Stromal cell of bone marrow (primary cell): ENCODE measurements at places on chromosomes 13 and 19.

- DNase-seq: peak; percentile 52
Measured at GRCh38 chr19:15107061-15108010, at the start of gene SYDE1. SYDE1 (plus strand) TSS chr19:15107401; CDS start chr19:15107434, 33 bp downstream.

DNA sequence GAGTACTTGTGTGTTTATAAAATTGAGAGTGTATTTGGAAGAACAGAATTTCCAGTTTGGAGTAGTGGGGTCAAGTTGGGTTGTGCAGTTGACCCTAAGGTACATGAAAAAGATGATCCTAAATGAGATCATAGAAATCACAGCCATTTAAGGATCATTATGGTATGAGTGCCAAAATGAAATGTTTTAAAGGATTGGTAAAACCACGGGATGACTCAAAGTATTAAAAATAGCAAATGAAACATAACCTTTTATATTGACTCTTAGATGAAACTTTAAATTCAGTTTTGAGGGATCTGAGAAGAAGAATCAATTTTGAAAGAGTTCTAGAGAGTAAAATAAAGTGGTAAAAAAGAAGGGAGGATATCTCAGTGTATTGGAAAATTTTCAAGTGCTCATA lies 773.8 kb downstream of the GPC5 start:
- no peak for DNase-seq

- peak; percentile 99 for DNase-seq
Measured at GRCh38 chr19:2900296-2901252, at the start of gene ZNF57. ZNF57 (plus strand) TSS chr19:2900928; CDS start chr19:2901046, 118 bp downstream.

GRCh38 chr19:325173-325936 lies 19.2 kb downstream of the MIER2 start:
- no peak for DNase-seq

GRCh38 chr13:46134961-46135522 lies 30.2 kb upstream of the CPB2 start:
- no peak for DNase-seq

DNA sequence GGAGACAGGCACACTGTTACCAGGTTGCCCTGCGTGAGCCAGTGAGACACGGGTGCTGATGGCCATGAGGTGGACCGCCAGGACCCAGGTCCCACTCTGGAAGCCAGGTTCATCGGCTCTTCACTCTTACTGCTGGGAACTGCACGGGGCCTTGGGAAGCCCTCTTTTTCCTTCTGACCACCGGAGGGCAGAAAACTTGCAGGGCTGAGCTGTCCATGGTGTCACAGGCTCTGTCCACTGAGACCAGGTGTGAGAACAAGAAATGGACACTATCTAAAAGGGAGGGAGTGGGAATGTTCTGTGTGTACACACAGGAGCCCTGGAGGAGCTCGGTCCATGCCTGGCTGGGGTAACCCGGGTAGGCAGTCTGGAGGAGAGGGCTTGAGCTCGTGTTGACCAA lies 93.4 kb downstream of the UQCRFS1 start:
- peak; percentile 2 for DNase-seq

- DNase-seq: no peak
Measured at GRCh38 chr19:40693150-40693788, 2.8 kb upstream of the NUMBL start.

GRCh38 chr13:67140006-67140405 lies 90.1 kb downstream of the PCDH9 start:
- DNase-seq: no peak

DNA sequence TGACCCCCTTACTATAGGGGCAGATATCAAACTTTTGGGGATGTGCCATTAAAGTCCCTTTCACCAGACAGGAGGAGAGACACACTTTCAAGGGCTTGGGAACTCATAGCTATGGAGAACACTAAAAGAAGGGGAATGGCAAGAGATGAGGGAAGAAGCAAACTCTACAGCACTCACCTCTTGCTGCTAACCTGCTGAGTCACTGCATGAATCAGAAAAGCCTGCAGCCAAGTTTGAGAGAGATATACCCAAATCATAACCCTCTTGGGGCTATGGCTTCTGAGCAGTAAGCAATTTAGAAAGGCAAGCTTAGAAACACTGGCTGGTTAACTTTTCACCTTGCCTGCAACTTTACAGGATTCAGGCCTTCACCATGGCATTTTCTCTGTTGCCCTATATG lies 1028.0 kb downstream of the UQCRFS1 start:
- peak; percentile 21 for DNase-seq

GRCh38 chr13:28719227-28720055 lies 671 bp upstream of the SLC46A3 start:
- DNase-seq: no peak
